Upper lobe of right lung (tissue), 1 donor: ENCODE measurements at places on chromosomes 4 and X. TPM values are rescaled to one million over a fixed set of nuclear protein-coding genes. Genes with fewer than 3 reads are reported as not detected.
A peak's percentile ranks its signal among the peaks of the same experiment; 100 is the strongest.

Gene ZNF711
- total RNA-seq: 1.8 TPM

Gene NR0B1
- not detected for total RNA-seq

Gene DMRTC1
- 0.61 TPM for total RNA-seq

Gene FAM50A
- 82.0 TPM for total RNA-seq

Gene BMPR1B
- 3.0 TPM for total RNA-seq

Gene LAS1L
- total RNA-seq: 22.8 TPM

Gene CXCL3
- 9.7 TPM for total RNA-seq

Gene RNF4
- total RNA-seq: 41.0 TPM

Gene RHOXF2B
- total RNA-seq: not detected

Gene SSX2B
- not detected for total RNA-seq

DNA sequence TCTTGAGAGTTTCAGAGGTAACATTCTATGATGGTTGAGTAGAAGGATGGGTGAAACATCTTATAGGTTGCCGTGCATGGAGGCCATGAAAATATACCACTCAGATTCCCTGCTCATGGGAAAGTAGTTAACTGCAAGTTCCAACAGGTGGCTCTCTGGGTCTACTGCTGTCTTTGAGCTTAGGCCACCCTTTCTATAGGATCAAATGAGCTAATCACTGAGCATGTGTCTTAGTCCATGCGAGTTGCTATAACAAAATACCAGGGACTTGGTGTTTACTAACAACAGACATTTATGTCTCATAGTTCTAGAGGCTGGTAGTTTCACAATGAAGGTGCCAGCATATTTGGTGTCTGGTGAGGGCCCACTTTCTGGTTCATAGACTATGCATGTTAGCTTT lies 144.8 kb upstream of the UNC5C start:
- no peaks in the 10 kb centered on the region for H3K36me3 ChIP-seq
- no peaks in the 10 kb centered on the region for H3K4me1 ChIP-seq
- DNase-seq: no peak
- H3K4me3 ChIP-seq: no peak overlapping the region
- no peak overlapping the region for H3K27ac ChIP-seq

DNA sequence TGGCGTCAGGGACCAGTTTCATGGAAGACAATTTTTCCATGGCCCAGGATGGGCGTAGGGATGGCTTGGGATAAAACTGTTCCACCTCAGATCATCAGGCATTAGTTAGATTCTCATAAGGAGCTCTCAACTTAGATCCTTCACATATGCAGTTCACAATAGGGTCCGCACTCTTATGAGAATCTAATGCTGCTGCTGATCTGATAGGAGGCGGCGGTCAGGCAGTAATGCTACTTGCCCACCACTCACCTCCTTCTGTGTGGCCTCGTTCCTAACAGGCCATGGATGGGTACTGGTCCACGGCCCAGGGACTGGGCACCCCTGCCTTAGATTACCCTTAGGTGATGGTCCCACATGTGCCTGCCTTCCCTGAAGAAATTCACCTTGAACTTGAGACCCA lies 28.8 kb upstream of the ENPP6 start:
- no peaks in the 10 kb centered on the region for H3K27me3 ChIP-seq
- H3K4me3 ChIP-seq: no peak overlapping the region
- no peak for DNase-seq
- H3K27ac ChIP-seq: no peak overlapping the region
- H3K36me3 ChIP-seq: no peaks in the 10 kb centered on the region
- H3K4me1 ChIP-seq: no peaks in the 10 kb centered on the region

GRCh38 chrX:138411048-138411447 lies 300.5 kb downstream of the FGF13 start:
- H3K27me3 ChIP-seq: no peaks in the 10 kb centered on the region
- DNase-seq: no peak
- no peak overlapping the region for H3K27ac ChIP-seq
- no peaks in the 10 kb centered on the region for H3K4me1 ChIP-seq

- H3K27me3 ChIP-seq: no peaks in the 10 kb centered on the region
- DNase-seq: no peak
- no peak overlapping the region for H3K27ac ChIP-seq
These were observed 6.4 kb downstream of the ACE2 start for GRCh38 chrX:15594371-15594770.

DNA sequence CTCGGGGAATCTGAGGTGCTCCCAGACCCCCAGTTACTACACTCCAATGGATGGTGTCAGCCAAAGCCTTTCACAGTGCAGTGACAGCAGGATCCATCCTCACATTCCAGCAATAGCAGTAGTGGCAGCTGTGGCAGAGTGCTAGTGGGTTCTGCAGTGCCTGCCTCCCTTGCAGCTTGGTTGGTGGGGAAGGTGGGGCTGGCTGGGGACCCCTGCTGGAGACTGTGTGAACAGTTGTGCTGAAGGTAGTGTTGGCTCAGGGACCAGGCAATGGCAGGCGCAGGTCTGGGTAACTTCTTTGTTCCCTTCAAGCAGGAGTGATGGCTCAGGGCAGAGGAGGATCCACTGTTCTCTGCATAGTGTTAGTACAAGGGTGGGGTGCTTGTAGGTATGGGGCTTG lies 343.7 kb upstream of the TRAM1L1 start:
- no peak overlapping the region for H3K27ac ChIP-seq
- no peak for DNase-seq
- no peaks in the 10 kb centered on the region for H3K36me3 ChIP-seq
- H3K4me3 ChIP-seq: no peak overlapping the region
- H3K4me1 ChIP-seq: no peaks in the 10 kb centered on the region

DNA sequence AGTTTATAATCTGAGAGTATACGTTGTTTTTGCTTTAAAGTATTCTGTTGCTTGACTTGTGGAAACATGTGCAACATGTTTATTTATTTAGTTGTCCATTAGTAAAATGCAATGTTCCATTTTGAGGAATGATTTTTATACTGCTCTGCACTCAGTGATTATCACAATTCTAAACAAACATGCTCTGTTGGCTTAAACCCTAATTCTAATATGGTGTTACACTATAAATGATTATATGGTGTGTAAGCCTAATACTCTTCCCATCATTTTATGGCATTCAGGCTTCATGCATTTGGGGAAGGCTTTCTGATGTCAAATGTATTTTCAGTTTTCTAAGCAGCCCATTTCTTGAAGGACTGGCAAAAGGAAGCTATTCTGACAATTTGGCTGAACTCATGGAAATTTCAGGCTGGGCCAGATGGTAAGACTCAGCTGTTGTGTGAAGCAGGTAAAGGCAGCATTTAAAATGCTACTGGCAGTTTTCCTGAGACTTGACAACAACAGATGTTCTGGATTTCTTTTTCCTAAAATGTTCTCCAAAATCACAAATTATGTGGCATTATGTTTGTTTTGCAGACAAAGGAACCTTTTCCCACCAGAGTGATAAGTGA lies 336.7 kb upstream of the GNPDA2 start:
- no peak overlapping the region for H3K27ac ChIP-seq
- no peaks in the 10 kb centered on the region for H3K27me3 ChIP-seq
- no peak overlapping the region for H3K4me3 ChIP-seq
- no peaks in the 10 kb centered on the region for H3K4me1 ChIP-seq

DNA sequence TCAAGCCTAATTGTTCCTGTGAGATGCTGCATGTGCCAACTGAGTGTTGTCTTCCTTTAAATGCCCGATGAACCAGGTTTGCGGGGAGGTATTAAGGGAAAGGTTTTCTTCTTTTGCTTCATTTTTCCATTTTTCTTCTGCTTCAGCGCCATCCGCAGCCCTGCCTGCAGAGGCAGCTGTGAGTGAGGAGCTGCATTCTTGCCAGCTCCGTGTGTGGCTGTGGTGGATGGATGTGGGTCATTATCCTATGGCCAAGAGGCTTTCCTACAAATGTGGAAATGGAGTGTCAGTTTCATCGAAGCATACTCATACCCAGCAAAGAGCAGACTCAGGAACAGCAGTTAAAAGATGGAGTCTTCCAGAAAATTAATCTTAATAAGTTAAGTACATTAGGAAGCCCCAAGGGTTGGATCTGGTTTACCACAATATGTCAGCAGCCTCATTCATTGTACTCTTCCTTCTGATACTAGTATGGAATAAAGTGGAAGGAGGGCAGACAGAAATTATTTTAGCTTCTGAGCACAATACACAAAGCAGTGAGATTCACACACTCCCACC lies 37.6 kb downstream of the TNIP3 start:
- no peak overlapping the region for H3K4me3 ChIP-seq
- no peak overlapping the region for H3K27ac ChIP-seq
- no peaks in the 10 kb centered on the region for H3K4me1 ChIP-seq
- no peaks in the 10 kb centered on the region for H3K36me3 ChIP-seq
- no peak for DNase-seq
- H3K27me3 ChIP-seq: no peaks in the 10 kb centered on the region

- no peaks in the 10 kb centered on the region for H3K36me3 ChIP-seq
- DNase-seq: no peak
- H3K27me3 ChIP-seq: no peaks in the 10 kb centered on the region
- H3K4me1 ChIP-seq: no peaks in the 10 kb centered on the region
- no peak overlapping the region for H3K4me3 ChIP-seq
These were observed 128.2 kb downstream of the ASMT start for GRCh38 chrX:1743105-1743504.

- peak overlapping the region; percentile 36 for H3K27ac ChIP-seq
- no peaks in the 10 kb centered on the region for H3K36me3 ChIP-seq
- no peak overlapping the region for H3K4me3 ChIP-seq
- H3K4me1 ChIP-seq: no peaks in the 10 kb centered on the region
These were observed 9.6 kb upstream of the TSPYL2 start for GRCh38 chrX:53072418-53073114.

DNA sequence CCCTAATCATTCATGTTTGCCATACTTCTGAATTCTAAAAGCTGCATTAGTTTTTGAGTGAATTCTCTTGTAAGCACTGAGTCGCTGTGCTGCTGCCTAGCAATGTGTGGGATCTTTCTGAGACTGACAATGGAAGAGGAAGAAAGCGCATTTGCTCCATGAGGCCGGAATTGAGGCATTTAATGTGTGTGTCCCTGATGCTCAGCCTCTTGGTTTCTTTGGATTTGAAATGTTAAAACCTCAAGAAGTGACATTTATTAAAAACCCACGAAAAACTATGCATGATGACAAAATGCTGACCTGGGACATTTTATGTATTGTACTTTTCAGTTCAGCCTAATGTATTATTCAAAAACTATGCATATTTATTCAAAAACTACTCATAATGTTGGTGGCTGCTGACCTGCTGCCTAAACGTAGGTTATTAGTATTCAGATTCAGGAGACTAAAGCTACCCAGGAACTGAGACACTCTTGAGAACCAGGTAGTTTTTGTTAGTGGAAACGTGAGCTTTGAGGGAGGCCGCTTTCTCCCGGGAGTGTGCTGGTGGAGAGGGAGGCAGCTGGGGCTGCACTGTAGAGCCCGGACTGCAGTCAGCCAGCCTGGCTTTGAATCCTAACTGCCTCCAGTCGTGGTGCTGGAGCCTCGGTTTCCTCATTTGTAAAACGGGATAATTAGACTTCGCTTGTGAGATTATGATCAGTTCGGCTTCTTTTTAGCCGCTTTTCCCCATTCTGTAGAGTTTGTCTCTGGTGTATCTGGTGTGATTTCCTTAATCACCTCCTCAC lies 11.3 kb downstream of the RGS12 start:
- no peaks in the 10 kb centered on the region for H3K36me3 ChIP-seq
- no peak overlapping the region for H3K4me3 ChIP-seq
- peaks cover 54% of the 10 kb centered on the region for H3K4me1 ChIP-seq
- H3K27me3 ChIP-seq: no peaks in the 10 kb centered on the region
- H3K27ac ChIP-seq: no peak overlapping the region

DNA sequence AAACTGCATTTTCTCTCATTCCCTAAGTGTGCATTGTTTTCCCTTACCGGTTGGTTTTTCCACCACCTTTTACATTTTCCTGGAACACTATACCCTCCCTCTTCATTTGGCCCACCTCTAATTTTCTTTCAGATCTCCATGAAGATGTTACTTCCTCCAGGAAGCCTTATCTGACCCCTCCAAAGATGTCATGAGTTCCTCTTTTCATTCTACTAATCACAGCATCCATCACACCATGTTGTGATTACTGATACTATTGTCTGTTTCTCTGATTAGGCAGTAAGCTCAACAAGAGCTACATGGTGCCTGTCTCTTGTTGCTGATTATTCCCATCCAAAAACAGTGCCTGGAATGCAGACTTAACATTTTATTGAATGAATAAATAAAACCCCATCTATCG lies 2.9 kb upstream of the AFP start:
- no peaks in the 10 kb centered on the region for H3K36me3 ChIP-seq
- H3K4me1 ChIP-seq: no peaks in the 10 kb centered on the region
- H3K27ac ChIP-seq: no peak overlapping the region
- no peak overlapping the region for H3K4me3 ChIP-seq
- no peak for DNase-seq

- H3K4me1 ChIP-seq: no peaks in the 10 kb centered on the region
- no peaks in the 10 kb centered on the region for H3K36me3 ChIP-seq
- no peak for DNase-seq
- no peaks in the 10 kb centered on the region for H3K27me3 ChIP-seq
These were observed 22.7 kb downstream of the JAKMIP1 start for GRCh38 chr4:6177587-6178197.

DNA sequence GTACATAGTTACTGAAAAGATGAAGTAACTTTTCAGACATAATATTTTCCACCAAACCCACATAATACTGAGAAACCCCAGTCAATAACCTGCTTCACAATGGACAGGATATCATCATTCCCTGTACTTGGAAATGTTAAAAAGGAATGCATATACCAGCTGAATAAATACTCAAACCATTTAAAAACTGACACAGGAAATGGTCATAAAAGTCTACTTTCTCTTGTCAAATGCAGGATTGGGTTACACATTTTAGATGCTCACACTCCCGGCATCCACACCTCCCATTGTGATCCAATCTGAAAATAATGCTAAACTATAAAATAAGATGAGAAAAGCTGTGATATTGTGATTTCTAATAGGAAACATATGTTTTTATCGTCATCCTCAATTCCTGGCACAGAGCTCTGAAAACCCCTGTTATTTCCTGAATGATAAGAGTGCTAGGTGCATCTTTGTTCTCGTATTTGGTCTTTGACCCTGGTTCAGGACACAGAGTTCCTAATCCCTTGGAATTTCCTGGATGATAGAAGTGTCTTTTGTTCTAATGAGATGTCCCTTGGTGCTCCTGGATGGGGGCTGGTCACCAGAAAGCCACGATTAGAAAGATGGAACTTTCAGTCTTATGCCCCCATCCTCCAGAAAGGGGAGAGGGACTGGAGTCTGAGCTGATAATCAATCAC lies 821.3 kb downstream of the TRIML1 start:
- no peak overlapping the region for H3K4me3 ChIP-seq
- H3K27me3 ChIP-seq: no peaks in the 10 kb centered on the region
- H3K36me3 ChIP-seq: no peaks in the 10 kb centered on the region
- no peak for DNase-seq
- no peaks in the 10 kb centered on the region for H3K4me1 ChIP-seq

GRCh38 chr4:105630670-105631655 lies 77.5 kb downstream of the INTS12 start:
- no peak overlapping the region for H3K27ac ChIP-seq
- H3K4me3 ChIP-seq: no peak overlapping the region
- DNase-seq: no peak
- peaks cover 4% of the 10 kb centered on the region for H3K4me1 ChIP-seq

- H3K4me1 ChIP-seq: peaks cover 5% of the 10 kb centered on the region
- no peaks in the 10 kb centered on the region for H3K27me3 ChIP-seq
- DNase-seq: no peak
- H3K27ac ChIP-seq: peak overlapping the region; percentile 83
These were observed 871 bp upstream of the HPGD start for GRCh38 chr4:174523025-174523693.
